ENCODE measurements at places on chromosomes 3 and 15.

DNA sequence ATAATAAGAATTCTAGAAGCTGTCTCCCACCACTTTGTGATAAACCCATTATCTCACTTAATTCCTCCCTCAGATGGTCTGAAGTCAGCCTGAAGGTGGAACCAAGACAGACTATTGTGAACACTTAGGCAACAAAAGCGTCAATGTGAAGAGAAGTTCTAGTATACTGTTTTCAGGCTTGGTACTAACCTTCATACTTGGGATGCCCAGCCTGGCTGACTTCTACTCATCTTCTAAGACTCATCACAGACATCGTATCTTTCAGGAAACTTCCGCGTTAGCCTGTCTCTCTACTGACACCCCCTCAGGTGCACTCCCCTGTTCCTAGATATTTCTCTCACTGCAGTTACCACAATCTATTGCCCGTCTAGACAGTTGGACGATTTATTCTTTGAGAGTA lies 201.2 kb downstream of the SATB1 start:
- no peak for DNase-seq

DNA sequence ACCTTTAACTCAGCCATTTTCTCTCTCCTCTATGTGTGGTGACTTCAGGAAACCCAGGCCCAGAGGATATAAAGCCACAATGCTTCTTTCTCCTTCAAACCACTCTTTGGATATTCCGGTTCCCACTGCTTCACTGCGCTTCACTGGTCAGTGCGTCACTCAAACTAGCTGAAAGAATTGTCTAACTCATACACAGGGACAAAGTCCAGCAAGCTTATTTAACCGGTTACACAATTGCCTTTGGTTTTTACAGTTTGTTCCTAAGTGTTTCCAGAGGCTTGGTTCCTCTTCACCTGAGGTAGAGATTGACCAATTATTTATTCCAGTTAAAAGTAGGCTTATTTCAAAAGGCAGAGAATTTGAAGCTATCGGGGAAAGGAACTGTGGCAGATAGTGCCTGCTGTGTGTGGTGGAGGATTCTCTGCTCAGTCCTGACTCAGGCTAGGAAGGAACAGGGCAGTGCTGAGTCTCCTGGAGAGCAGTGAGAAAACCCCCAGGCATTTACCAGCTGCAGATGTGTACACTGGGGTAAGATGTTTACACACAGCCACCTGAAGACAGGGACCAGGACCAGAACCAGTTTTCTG lies at the start of gene HGD:
HGD (minus strand) TSS at position 145 of the 587 bp plus-strand sequence; CDS start at position 17, 128 bp downstream.
- no peak for DNase-seq

GRCh38 chr3:161100994-161101393 lies 4.2 kb downstream of the B3GALNT1 start:
- no peak for DNase-seq

DNA sequence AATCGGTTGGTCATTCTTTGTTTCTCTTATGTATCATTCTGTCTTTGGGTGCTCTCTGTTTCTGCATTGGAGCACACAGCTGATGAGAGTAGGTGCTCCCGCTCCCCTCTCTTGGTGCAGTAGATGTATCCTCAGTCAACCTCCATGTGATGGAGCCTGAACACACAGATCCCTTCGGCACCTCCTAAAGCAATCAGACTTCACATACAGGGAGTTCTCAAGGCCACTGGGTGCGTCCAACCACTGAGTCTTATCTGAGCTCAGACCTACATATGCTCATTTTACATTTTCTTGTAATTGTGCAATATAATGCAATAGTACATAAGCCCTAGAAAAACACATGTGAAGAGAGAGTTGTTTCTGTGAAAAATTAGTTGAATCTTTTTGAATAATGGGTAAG lies 198.1 kb upstream of the ATP10A start:
- no peak for DNase-seq

DNA sequence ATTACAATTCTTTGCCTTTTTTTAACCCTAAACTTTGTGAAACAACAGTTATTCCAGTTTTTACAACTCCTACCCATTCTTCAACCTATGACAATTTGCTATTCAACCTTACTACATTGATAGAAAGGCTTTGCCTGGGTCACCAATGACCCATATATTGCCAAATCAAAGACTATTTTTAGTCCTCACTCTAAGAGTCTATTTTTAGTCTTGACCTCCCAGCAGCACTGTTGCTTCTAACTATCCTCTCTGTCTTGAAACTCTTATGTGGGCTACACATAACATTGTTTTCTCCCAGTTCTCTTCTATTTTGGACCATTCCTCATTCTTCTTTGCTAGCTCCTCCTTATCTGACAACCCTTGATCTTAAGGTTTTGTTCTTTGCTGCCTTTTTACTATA lies 71.4 kb downstream of the C3orf80 start:
- no peak for DNase-seq

- DNase-seq = no peak
Measured at GRCh38 chr15:71387810-71388209, 272.5 kb downstream of the THSD4 start.
